ENCODE measurements at places on chromosomes 16 and 17.

GRCh38 chr17:40279402-40279801 lies 8.3 kb upstream of the CDC6 start:
- no peak for DNase-seq

- DNase-seq: no peak
Observed at GRCh38 chr17:32152130-32152529, 9.8 kb downstream of the RHOT1 start.

DNA sequence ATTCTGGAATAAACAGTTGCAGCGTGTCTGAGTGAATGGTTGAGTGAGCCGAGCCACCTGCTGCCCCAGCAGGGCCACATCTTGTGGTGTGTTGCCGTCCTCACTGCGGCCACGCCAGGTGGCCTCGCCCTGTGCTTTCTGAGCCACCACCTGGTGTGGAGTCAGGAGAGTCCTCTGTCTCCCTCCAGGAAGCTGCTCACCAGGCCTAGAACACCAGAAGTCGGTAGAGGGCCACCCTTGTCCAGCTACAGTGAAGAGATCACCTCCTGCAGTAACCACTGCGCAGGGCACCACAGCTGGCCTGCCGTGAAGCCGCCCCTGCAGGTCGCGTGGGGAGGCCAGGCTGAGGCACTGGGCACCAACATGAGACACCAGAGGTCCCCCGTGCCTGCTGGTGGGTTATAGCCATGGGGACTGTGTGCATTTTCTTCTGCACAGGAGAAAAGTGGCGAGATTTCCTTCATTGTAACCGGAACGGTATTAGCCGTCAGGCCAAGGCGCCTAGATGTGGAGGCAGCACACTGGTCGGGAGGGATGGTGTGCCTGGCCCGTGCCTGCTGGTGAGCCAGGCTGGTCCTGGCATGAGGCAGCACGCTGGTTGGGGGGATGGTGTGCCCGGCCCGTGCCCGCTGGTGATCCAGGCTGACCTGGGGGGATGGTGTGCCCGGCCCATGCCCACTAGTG lies 28.9 kb upstream of the FOXK2 start:
- DNase-seq: no peak

DNA sequence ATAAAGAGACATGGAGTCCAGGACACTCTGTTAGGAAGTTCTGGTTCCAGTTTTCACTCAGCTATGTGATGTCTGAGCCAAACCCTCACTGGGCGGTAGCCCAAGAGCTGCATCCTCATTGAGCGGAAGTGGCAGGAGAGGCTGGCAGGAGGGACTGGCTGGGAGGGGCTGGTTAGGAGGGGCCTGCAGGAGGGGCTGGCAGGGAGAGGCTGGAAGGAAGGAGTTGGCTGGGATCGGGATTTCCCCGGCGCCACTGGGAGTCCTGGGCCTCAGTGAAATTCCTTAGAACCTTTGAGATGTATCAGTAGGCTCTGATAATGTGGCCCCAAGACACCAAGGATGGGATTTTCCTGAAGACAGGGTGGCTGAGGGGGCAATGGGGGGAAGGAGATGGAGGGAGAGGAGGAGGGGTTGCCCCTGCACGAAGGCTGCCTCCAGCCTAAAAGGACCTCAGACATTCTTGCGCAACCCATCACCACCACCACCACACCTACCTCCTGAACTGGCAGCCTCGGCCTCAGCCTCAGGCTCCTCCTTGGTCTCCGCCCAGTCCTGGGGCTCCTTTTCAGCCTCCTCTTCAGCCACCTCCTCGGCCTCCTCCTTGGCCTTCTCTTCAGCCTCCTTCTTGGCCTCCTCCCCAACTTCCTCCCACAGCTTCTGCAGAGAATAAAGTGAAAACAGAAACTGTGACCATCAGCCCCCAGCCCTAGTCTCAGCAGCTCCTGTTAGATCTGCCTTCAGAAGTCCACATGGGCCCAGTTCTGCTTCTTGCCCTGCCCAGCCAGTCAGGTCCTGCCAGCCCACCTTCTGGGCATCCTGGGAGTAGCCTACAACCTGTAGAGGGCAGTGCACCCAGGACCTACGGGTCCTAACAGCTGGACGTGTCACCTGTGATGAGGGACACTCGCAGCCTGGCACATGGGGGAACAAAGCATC lies 31.7 kb downstream of the CNGB1 start:
- DNase-seq: peak; percentile 36

DNA sequence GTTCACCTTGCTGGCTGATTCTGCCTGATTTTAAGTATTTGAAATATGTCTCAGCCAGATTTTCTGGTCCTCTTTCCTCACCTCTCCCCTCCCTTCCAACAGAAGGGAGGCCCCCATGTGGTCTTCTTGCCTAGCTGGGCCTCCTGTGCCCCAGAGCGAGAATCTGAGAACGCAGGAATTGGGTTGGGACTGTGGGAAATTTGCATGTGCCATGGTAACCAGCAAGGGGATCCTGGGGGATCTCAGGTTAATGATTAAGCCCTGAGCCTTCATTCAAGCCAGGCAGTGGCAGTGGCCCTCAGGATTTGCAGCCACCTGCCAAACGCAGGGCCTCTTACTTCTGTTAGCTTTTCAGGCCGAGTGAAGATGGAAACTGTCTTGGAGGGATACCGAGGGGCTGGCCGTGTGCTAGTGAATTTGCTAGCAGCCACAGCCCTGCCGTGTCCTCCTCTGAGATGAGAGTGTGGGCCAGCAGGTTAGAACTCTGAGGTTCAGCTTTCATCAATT lies 40.2 kb downstream of the KSR1 start:
- DNase-seq: no peak

DNA sequence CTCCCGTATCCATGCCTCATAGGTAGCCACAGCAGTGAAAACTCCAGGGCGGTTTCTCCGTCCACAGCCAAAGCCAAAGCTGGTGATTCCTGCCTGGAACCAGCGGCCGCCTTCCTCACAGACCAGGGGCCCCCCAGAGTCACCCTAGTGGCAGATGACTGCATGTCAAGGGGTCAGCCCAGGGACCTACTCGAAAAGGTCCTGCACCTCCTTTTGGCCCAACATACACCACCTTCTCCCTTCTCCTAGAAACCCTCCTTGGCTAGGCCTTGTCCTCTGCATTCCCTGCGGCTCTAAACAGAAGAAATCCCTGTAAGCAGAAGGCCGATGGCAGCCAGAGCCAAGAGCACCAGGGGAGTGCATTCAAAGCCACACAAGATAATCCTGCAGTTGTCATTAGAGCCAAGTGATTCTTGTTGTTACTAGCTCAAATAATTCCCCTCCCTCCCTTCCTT lies 6.1 kb downstream of the PRSS36 start:
- no peak for DNase-seq

- no peak for DNase-seq
Observed at GRCh38 chr16:3461151-3461550, 17.7 kb downstream of the NAA60 start.

DNA sequence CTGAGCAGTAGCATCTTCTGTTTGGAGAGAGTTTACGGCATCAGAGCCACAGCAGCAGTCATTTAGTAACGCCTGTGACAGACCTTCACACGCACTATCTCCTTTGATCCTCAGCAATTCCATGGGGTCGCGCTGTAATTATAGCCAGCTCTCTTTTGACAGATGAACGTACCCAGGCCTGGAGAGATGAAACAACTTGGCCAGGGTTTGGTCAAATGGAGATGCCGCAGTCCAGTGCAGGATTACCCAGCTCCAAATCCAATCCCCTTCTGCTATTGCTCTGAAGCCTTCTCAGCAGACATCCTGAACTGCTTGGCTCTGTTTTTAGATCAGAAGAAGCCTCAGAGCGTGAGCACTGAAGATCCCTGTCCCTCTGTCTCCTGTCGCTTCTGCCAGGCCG lies 83.9 kb downstream of the SOX9 start:
- no peak for DNase-seq

- no peak for DNase-seq
Observed at GRCh38 chr16:66007717-66008116, 358.8 kb upstream of the CDH5 start.

- no peak for DNase-seq
Observed at GRCh38 chr16:4110065-4110464, 6.2 kb downstream of the ADCY9 start.

DNA sequence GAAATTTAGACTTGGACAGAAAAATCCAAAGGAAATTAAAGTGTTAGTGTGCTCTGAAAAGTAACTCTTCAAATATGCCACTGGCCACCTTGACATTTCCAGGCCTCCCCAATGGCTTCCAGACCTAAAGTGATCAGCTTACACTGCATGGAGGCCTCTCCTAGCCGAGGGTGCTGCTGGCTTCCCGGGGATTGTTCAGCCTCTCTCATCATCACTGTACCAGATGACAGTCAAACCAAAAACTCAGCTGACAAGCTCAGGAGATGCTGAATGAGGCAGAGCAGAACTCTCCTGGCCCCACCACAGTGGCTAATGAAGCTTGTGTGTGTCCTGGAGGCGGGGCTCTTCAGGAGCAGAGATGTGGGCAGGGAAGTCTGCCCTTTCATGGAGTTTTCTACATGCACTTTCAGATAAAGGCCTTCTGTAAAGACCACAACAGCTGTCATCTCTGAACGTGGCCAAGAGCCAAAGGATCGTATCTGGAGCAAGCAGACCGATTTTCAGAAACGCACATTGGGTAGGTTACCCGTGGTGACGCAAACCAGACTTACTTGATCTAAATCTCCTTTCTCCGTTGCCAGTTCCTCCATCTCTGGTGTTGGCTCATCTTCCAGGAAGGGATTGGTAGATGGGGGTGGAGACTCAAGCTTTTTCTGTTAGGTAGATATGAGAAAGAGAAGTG lies 113.3 kb downstream of the VPS53 start:
- no peak for DNase-seq

- peak; percentile 56 for DNase-seq
Observed at GRCh38 chr17:67531291-67531690, 154.2 kb downstream of the PITPNC1 start.

GRCh38 chr17:20084621-20085282 lies 75.6 kb downstream of the SPECC1 start:
- DNase-seq: no peak

DNA sequence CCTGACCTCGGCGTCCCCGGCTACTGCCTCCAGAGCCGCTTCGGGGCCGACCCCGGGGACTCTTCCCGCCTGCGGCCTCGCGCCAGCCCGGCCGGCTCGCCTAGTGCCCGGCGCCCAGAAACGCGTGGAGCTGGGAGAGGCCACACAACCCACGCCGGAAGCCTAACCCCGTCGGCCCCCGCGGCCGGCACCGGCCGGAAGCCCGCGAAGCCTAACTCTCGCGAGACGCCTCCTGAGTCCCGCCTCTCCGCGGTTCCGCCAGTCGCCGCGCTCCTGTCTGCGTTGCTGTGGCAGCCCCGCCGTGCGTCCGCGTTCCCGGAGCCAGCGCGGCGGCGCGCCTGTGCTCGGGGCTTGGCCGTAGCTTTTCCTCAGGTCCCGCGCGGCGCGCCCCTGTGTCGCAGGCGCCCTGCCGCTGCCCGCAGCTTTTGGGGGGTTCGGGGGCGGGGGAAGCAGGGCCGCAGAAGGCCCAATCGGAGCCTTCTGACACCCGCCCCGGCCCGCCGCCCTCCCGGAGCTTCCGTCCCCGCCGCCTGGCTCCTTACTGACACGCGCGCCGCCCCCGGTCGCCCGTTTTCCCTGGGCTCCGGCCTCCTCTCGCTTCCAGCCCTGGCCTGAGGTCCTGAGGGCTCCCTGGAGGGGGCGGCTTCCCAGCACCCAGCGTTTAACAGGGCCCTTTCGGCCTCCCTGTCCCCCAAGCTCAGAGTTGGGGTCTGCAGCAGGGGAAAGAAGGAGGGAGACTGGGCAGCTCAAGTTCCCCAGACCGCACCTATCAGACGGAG lies 21.7 kb downstream of the NPTX1 start:
- peak; percentile 96 for DNase-seq

- DNase-seq: no peak
Observed at GRCh38 chr17:10072556-10073425, 125.6 kb downstream of the GAS7 start.

DNA sequence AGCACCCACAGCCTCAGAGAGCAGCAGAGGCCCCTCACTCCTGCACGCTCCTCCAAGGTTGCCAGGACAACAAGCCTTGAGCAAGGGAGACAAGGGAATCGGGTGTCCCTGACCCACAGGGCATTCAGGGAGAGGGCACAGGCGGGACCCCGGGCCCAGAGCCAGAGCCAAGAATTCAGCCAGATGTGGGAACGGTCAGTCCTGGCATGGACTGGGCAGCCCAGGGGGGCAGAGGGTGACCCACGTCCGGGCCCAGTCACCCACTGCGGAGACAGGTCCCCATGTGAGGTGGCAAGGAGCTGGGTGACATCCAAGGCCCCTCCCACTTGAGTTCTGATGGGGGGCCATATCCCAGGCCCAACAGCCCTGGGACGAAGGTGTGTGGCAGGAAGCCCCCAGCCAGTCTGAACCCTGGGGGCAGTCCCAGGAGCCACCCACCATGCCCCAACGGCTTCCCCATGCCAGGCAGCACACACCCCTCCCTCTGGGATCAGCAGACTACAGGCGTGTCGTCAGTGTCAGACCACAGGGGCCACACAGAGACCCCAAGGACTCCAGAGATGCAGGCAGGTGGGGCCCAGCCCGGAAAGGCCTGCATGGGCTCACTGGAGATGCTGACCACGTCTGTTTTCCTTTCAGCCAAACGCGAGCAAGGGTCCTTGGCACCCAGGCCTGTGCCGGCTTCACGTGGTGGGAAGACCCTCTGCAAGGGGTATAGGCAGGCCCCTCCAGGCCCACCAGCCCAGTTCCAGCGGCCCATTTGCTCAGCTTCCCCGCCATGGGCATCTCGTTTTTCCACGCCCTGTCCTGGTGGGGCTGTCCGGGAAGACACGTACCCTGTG lies 23.0 kb downstream of the USP6 start:
- DNase-seq: no peak

GRCh38 chr17:46841561-46842379 lies 9.6 kb upstream of the WNT9B start:
- DNase-seq: no peak

DNA sequence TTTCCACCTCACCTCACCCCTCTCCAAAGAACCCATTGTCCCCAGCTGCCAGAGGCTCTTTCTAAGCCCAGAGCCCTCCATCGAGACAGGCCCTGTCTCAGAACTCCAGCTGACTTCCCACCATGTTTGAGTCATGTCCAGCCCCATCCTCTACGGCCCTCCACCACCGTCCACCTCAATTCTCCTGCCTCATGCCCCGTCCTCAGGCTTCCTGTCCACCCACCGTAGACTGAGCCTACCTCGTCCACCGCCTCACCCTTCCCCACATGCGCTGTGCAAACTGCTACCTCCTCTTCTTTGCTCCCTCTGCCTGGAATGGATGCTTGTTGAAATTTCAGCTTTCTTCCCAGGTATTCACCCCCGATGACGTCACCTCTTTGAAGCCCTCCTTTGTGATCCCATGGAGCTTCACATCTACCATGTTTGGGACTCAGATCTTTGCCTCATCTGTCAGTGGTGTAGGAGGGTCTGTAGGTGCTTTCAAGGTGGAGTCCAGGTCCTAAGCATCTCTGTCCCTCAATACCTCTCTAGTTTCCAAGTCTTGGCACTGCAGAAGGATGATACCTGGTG lies 149.0 kb downstream of the MRM1 start:
- DNase-seq: no peak

DNA sequence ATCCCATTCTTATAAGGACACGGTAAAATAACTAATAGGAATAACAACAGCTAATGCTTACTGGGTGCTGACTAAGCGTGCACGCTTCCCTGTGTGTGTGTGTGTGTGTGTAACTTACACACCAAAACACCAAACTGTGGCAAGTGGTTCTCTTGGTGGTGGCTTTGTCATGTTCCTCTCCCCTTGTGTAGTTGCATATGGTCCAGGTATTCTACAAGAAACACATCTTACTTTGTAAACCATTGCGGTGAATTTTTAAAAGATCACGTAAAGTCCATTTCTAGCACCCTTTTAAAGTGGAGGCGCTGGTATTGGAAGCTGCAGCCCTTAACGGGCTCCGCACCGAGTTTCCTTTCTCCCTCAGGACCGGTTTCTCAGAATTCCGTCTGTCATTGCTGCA lies 221.0 kb upstream of the FOXF1 start:
- no peak for DNase-seq
